ENCODE measurements at places on chromosomes 5 and 9. TPM values are rescaled to one million over a fixed set of nuclear protein-coding genes. Genes with fewer than 3 reads are reported as not detected.

DNA sequence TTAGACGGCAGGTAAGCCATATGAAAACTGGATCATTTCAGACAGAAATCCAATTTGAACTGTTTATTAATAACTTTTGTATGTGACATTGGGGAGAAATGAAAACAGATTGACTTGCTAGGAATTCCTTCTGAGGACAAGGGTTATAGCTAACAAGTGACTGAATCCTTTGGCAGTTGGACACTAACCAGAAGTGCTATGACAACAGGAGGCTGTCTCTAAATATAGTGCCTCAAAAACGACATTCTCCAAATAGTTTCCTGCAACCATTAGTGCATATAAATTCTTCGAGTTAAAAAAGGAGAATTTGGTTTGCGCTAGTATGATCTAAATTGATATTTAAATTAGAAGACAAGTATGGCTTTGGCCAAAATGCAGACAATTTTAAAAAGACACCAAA, 338.6 kb downstream of the PTPRD start:
- DNase-seq: no peak

The RNF183 gene
- total RNA-seq: not detected

DNA sequence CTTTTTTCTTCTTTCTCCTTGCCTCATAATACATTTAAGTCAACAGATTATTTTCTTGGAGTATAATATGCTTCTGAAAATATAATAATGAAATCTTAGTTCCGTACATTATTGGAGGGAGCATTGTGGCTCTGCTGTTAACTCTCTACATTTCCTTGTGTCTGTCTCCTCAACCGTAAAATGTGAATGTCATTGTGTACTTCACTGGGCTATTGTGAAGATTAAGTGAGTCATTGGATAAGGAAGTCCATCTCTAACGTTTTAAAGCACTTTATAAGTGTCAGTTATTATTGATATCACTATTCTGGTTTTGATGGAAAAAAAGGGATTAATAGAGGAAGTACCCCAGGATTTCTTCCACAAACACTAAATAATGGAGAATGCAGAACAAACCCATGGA, 304.5 kb upstream of the RFX3 start:
- no peak for DNase-seq

DNA sequence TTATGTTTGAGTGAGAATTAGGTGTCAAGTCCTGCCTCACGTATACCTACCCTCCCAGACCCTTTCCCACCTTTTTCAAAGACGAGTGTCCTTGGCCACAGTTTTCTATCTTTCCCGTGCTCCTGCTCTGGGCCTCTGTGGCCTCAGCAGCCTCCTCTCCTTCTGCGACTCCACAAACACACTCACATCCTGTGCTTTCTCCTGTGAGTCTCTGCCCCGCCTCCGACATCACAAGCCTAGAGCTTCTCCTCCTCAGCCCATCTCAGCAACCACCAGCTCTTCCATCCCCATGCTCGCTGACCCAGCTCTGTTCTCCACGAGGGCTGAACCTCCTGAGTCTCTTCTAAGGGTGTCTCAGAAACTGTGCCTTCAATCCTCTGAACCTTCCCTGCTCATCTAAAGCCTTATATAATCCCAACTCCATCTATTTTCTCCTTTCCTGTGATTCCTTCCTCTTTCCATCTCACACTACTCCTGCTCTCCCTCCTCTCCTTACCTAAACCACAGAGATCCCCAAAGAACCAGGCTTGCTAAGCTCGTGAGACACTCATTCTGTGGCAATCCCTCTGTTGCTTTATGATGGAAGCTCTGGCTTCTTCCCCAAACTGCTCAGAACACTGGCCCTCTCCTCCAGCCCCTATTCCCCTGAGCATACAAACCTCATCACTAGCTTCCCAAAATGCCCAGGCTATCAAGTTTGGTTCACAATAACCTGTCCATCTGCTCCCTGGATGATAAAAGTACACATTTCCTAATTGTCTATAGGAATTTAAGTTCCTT, 55.2 kb downstream of the RASEF start:
- DNase-seq: no peak

The SGCD gene
- total RNA-seq: 83.1 TPM

The DBH gene
- not detected for total RNA-seq

- DNase-seq: no peak
Measured at GRCh38 chr5:42557689-42558088, 134.4 kb downstream of the GHR start.

The HAVCR1 gene
- total RNA-seq: 0.57 TPM

- no peak for DNase-seq
Measured at GRCh38 chr5:60668686-60669304, 31.2 kb downstream of the DEPDC1B start.

- peak; percentile 55 for DNase-seq
Measured at GRCh38 chr9:129547869-129548570, 72.9 kb downstream of the C9orf50 start.

GRCh38 chr9:95810814-95811213, 64.7 kb upstream of the ERCC6L2 start:
- DNase-seq: no peak

DNA sequence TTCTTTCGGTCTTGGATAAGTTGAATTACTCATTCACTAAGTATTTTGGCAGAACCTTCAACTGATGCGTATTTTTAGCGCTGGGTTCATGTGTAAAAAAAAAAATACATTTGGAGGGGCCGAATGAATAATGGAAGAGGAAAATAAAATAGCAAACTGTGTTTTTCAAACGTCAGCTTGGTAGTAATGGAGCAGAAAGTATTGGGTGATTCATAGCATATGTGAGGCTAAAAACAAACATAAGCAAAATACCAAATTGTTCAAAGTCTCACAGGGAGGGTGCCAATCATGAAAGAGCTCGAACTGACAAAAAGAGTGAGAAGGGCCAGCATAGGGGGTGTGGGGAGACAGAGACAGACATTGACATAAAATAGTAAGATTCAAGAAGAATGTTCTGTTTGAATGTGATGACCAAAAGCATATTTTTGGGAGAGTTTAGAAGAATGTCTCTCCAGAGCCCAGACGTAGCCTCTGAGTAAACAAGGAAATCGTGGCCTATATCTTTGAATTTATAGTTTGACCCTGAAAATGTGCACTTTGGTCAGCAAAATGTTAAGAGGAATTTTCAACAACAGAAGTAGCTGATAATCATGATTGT, 174.9 kb upstream of the HMHB1 start:
- DNase-seq: no peak

The PSAT1 gene
- total RNA-seq: 0.73 TPM

The TDRD7 gene
- 8.8 TPM for total RNA-seq

DNA sequence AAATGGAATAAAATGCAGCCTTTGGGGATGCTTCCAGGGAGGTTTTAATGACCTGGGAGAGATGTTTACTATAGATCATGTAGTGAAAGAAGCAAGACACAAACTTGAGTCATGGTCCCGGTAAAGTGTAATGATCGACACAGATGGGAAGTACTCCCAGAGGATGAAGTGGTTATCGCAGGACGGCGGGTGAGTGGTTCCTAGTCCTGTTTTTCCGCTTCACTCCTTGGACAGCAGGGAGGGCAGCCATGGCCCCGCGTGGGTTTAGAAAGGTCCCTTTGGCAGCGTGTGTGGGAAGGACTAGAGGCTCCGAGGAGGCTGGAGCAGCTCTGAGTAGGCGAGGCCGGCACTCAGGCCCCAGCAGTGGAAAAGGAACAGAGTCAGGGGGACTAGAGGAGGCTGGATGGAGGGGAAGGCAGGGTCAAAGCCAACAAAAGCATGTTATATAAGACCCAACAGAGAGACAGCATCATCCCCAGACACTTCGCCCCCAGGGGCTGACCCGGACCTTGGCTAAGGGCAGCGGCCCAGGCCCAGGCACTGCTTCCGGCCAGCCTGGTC, 49.2 kb upstream of the STXBP1 start:
- DNase-seq: no peak

DNA sequence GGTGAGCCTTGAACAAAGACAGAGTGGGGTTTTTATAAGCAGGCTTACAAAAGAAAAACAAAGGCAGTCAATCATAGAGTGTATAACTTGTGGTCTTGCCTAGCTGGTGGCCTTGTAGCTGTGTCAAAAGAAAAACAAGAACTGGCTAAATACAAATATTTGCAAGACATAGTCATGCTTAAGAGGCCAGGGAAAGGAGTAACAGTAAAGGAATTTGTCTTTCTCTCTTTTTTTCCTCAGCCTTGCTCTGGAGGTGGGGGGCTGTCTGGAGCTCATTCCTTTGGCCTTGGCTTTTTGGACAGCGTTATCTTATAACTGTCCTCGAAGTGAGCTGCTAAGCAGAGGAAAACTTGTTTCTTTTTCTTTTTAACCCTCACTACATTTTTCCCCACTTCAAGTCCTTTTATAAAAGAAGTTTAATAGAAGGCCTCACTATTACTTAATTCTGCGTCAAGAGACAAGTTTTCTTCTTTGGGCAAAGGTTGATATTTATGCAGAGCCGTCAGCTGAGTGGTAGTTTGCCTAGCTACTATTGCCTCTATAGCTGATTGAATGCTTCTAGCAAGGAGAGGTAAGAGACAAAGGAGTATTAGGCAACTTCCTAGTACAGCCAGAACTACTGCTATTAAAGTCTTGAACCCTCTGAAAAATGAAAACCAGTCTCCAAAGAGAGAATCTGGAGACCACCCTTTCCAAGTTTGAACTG, 14.3 kb downstream of the CEL start:
- no peak for DNase-seq

GRCh38 chr5:96861076-96861475, 15.2 kb upstream of the ERAP2 start:
- no peak for DNase-seq

GRCh38 chr5:151745071-151745705, 13.2 kb downstream of the ATOX1 start:
- DNase-seq: no peak

- DNase-seq: no peak
Measured at GRCh38 chr9:3517377-3518048, 8.3 kb downstream of the RFX3 start.

DNA sequence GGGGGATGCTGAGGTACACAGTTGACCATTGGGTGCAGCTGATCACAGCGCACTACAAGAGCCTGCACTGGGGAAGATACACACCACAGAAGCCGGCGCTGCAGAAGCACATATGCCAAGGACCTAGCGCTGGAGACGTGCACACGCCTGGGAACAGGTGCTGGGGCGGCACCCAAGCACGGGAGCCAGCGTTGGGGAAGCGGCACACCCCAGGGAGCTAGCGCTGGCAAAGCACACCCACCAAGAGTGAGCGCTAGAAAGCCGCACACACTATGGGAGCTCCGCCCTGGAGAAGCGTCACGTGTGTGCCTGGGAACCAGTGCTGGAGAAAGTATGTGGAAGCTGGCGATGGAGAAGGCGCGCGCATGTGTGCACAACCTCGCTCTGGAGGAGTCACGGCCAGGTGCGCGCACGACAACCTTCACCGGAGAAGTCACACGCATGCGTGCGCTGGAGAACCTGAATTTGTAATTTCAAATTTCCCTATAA, 4.5 kb downstream of the FANCC start:
- no peak for DNase-seq

- no peak for DNase-seq
Measured at GRCh38 chr5:1901061-1901460, 18.3 kb upstream of the IRX4 start.

The NTNG2 gene
- 7.7 TPM for total RNA-seq

The GLRA1 gene
- not detected for total RNA-seq

DNA sequence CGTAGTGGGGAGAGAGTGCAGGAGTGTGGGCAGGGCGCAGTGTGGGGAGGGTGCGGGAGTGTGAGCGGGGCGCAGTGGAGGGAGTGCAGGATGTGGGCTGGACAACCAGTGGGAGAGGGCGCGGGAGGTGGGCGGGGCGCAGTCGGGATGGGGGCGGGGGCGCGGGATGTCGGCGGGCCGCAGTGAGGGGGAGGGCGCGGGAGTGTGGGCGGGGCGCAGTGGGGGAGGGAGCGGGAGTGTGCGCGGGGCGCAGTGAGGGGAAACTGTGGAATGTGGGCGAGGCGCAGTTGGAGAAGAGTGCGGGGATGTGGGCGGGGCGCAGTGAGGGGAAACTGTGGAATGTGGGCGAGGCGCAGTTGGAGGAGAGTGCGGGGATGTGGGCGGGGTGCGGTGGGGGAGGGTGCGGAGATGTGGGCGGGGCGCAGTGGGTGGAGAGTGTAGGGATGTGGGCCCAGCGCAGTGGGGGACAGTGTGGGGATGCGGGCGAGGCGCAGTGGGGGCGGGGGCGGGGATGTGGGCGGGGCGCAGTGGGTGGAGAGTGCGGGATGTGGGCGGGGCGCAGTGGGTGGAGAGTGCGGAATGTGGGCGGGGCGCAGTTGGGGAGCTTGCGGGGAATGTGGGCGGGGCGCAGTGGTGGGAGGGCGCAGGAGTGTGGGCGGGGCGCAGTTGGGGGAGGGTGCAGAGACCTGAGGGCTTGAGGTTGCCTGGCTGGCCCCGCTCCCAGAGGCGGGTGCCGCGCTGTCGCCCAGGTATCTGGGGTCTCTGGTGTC, at the start of gene NXNL2:
Gene NXNL2 (plus strand): TSS at position 723 of the 770 bp plus-strand sequence. CDS start 257 bp downstream, outside the sequence.
- peak; percentile 93 for DNase-seq

DNA sequence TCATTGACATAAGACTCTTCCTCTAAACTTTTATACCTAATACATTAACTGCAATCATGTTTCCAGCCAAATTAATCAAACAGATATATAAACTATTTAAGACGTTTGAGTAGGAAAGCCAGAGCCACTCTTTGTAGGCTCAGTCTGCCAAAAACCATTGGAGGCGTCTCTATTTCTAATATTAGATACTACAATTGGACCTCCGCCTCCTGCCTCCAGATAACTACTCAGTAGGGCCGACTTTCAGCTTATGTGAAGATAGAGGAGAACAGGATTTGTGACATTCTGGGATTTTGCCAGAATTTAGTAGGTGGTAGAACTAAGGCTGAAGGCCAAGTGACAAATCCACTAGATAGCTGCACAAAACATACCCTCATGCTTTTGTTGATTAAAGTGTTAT, 463.0 kb downstream of the CETN3 start:
- DNase-seq: no peak

DNA sequence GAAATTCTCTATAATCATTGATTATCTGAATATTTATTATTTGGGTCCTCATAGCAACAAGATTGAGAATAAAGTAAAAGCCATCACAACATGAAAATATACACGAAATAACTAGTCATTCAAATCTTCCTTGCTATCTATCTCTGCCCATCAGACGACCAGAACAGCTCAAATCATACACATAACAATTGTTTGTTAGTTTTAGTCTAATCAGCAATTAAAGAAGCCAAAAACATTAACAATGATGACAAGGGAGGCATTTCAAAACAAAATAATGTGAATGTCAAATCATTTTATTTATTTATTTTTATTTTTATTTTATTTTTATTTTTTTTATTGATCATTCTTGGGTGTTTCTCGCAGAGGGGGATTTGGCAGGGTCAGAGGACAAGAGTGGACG, 106.0 kb upstream of the BNC2 start:
- no peak for DNase-seq

The LCN15 gene
- not detected for total RNA-seq

GRCh38 chr5:151677776-151678545, 8.8 kb downstream of the SPARC start:
- DNase-seq: peak; percentile 78

The ZBTB43 gene
- total RNA-seq: 38.9 TPM

The SPINK13 gene
- not detected for total RNA-seq

DNA sequence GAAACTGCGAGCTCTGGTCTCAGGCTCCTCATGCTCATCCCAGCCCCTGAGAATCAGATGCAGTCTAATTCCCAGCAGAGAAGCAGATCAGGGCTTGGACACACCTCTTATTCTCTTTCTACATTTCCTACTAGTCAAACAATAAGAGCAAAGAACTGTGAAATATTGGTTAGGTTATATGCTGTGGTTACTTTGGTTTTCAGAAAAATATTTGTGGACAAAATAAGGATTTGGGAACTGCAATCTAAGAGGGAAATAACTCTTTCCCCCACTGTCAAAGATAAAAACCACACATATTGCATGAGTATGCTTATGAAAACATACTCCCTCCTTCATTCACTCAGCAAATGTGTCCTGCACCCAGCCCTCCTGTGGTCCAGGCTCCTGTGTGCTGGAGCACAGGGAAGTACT, 164.5 kb upstream of the S1PR3 start:
- DNase-seq: no peak

- DNase-seq: no peak
Measured at GRCh38 chr5:104095527-104095926, 532.9 kb upstream of the NUDT12 start.

All from cardiac septum (tissue), 1 donor.